Activated naive CD4-positive, alpha-beta T cell treated with Interleukin-2 at 50 U/mL for 16 hours (primary cell): ENCODE measurements at places on chromosomes 2 and 18.

DNA sequence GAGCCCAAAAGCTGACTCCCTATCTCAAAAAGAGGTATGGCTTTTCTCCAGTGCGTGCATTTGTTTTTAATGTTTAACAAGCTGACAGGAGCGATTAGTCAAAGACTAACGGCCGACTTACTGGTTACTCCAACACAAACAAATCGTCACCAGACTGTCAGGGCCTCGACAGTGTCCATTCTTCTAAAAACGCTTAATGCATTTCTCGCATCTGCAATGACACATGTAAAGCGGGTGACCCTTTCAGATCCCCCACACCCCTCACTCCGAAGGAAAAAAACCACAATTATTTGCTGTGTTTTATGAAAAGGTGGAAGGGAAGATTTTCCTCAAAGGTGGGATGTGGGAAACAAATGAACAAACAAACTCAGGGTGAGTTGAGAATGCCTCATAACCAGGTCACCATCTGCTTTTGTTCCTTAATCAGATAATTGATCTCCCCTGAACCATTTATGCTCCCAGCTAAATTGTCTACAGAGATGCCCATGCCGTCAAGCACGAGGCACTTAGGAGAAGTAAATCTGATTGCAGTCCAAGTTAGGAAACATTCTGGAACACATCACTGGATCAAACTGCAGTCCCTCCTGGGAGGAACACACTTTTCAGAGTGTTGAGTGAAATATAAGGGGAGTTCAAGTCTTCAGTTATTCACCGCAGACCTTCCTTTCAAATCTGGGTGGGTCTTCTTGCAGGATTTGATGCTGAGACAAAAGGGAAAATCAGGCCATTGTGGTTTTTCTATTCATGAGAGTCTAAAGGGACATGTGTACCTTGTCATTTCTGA lies 340.8 kb downstream of the CMPK2 start:
- DNase-seq, result no peak

DNA sequence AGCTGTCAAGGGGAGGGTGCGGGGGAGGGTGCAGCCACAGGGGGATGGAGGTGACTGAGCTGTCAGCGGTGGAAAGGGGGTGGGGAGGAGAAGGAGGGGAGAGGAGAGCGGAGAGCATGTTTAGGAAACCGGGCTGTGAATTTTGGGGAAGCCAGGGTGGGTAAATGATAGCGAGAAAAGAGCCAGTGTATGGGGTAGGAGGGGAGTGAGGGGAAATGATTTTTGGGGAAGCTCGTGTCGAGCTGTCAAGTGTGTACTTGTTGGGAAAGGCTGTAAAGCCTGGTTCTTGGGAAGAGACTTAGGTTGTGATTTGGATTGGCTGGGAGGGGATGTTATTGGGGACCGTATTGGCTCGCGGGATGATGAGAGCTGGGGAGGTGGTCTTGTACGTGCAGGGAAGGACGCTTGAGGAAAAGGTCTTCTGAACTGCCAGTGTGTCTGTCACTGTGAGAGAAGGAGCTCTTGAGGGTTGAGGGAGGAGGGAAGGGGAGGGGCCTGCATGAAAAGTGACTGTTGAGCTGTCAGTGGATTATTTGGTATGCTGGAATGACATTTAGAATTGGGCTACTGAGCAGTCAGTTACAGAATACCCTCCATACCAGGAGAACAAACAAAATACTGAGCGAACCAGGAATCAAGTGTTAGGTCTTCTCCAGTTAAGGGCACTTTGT lies 1.0 kb downstream of the UBR3 start:
- peak; percentile 59 for DNase-seq

DNA sequence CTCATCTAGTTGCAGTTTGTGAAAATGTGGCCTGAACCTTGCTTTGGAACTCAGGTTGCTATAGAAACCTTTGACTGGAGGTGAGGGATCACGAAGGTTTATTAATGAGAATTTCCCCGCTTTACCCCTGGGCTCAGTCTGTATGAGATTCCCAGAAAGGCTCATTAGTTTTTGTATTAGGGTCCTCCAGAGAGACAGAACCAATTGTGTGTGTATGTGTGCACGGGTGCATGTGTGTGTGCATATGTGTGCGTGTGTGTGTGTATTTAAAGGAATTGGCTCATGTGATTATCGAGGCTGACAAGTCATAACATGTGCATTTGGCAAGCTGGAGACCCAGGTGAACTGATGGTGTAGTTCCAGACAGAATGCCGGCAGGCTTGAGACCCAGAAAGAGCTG lies 113.8 kb upstream of the DLX2 start:
- no peak for DNase-seq

GRCh38 chr2:179165356-179166000 lies 99.2 kb downstream of the SESTD1 start:
- no peak for DNase-seq

- DNase-seq, result no peak
Observed at GRCh38 chr18:44735096-44735495, 54.4 kb downstream of the SETBP1 start.

DNA sequence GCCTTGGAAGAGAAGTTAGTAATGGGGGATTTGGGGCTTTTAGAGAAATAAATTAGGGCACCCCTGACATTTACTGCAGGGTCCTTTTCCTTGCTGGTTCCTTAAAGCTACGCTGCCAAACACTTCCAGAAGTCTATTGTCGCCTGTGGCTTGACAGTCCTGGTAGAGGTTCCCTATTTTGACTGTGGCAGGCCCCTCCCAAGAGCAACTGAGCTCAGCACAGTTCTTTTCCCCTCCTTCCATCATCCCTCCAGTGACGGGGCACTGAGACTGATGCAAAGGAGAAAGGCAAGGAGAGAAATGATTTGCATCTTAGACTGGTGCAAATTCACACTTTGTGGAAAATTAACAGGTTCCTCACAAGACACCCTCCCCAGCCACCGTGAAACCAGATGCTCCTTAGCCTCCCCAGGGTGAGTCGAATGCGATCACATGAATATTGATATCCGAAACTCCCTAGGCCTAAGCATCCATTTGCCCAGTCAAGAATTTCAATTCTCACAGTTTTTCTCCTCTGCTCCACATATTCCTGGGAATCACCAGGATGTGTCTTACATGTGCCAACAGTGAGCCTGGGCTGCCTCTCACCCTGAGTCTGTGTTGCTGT lies 45.4 kb downstream of the RABL2A start:
- DNase-seq, result no peak

GRCh38 chr2:12619975-12620374 lies 96.8 kb upstream of the TRIB2 start:
- no peak for DNase-seq

- no peak for DNase-seq
Observed at GRCh38 chr2:144501118-144501517, 18.8 kb downstream of the ZEB2 start.

DNA sequence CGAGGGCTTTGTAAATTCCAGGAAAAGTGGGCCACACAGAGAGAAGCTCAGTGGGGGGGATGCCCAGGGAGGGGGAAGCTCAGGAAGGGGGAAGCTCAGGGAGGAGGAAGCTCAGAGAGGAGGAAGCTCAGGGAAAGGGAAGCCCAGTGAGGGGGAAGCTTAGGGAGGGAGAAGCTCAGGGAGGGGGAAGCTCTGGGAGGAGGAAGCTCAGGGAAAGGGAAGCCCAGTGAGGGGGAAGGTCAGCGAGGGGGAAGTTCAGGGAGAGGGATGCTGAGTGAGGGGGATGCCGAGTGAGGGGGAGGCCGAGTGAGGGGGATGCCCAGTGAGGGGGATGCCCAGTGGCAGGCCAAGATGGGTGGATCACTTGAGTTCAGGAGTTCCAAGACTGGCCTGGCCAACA lies 821 bp upstream of the CHRNG start:
- no peak for DNase-seq

DNA sequence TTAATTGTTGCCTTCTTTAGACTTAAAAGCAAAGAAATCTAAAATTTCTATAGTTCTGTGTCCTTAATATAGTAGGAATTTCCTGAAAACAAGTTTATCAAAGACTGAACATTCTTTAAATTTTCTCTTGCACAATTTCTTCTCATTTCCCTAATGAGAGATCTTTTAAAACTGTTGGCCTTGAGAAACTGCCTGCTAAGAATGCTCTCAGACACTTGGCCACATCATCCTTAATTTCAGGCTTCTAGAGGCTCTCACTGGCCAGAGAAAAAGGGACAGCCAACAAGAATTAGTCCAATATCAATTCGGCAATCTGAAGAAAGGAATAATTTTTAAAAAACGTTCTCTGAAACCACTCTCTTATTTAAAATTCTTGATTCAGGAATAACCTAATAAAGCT lies 167.0 kb upstream of the CREB1 start:
- DNase-seq, result no peak

DNA sequence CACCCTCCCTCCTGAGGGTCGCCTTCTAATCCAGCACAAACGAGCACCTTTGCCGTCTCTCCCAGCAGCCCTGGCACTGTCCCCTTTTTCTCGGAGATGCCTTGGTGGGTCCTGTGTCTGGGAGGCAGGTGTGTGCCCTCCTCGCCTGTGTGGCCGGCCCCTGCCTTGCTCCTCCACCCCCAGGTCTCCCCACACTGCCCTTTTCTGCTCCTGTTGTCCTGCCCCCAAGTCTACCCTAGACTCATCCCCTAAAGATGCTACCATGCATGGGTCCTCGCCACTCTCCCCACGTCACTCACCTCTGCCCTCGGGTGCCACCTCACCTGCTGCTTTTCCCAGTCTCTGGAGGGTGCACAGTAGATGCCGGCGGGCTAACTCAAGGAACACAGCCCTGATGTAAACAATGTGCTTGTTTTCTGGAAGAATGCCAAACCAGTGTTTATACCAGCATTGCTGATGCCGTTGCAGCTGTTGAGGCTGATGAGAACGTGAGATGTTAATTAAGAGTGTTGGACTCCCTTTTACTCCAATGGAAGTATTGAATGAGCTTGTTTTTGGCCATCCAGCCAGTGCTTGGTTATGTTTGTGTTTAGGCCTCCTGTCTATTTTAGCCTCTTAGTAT lies 223.1 kb downstream of the AGAP1 start:
- no peak for DNase-seq

- no peak for DNase-seq
Observed at GRCh38 chr2:39730685-39731302, 48.3 kb downstream of the THUMPD2 start.

DNA sequence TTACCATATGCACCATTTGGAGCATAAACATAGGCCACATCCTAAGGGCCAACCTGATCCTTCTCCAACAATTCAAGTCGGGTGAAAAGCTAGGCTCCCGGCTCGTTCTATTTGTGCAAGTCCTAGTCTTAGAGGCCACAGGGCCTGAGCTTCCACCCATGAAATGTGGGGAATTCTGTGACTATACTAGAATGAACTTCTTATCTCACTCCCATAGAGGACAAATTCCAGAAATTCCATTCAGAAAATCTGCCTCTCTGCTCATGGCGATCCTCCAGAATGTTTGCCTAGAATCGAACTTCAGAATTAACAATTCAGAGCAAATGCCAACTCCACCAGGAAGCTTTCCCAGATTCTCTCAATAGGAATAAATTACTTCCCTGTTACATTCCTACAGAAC lies 187.9 kb downstream of the BCL11A start:
- no peak for DNase-seq

- no peak for DNase-seq
Observed at GRCh38 chr18:21451851-21452250, 148.7 kb downstream of the ESCO1 start.

DNA sequence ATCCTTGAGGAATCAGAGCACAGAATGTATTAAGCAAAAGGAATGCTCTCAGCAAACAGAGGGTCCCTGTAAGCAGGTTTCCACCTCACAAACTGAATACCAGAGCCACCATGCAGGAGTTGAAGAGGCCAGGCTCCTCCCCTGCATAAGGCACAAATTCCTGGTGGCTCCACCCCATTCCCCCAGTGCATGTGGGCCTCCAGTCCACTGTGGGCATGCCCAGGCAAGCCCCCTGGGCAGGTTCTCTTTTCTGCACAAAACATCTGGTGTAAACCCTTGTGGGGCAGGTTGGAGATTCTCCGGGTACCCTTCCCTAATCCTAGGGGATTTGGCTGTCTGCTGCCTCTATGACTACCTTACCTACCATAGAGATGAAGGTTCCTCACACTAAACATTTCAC lies 166.5 kb downstream of the PTPRM start:
- no peak for DNase-seq

GRCh38 chr2:231068525-231069222 lies 12.0 kb downstream of the PSMD1 start:
- no peak for DNase-seq

GRCh38 chr18:10381951-10382350 lies 72.5 kb upstream of the APCDD1 start:
- DNase-seq, result no peak

GRCh38 chr2:128308284-128308731 lies 10.4 kb downstream of the HS6ST1 start:
- DNase-seq, result no peak

DNA sequence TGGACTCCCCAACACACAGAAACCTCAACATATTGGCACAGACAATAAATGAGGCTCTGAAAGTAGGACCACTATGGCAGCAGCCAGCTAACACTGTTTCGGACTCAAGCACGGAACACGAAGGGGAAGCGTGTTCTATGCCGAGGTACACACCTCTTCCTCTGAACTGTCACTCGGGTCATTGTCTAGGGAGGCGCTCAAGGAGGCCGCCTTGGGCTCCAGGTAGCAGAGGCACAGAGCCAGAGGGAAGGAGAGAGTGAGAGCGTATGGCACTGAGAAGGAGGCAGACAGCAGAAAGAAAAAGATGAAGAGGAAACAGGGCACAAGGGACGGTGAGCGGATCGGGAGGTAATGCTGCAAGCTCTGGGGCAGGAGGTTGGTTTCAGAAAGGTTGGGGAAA lies 120.1 kb upstream of the ZBTB14 start:
- no peak for DNase-seq

DNA sequence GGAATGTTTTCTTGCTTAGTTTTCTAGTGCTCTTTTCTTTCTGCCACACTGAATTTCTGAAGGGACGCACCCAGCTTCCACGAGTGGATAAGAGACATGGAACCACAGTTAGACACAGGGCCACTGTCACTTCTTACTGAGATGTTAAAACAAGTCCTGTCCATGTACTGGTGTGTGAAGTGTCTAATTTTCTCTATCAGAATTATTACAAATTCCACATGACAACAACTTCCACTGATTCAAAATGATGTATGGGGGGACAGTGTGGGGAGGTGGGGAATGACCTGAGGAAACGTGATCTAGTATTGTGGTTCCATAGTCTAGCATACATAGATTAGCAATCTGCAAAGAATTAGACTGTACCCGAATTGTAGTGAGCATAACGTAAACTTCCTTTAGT lies 169.6 kb downstream of the TMEM247 start:
- no peak for DNase-seq
